Stimulated activated CD4-positive, alpha-beta T cell treated with anti-CD3 and anti-CD28 coated beads, Interleukin-2, amount 100 ng/mL, for 48 hours (primary cell): ENCODE measurements at places on chromosomes 3 and 15.

GRCh38 chr3:181915551-181915950 is 203.8 kb downstream of the SOX2 start:
- no peak for DNase-seq

DNA sequence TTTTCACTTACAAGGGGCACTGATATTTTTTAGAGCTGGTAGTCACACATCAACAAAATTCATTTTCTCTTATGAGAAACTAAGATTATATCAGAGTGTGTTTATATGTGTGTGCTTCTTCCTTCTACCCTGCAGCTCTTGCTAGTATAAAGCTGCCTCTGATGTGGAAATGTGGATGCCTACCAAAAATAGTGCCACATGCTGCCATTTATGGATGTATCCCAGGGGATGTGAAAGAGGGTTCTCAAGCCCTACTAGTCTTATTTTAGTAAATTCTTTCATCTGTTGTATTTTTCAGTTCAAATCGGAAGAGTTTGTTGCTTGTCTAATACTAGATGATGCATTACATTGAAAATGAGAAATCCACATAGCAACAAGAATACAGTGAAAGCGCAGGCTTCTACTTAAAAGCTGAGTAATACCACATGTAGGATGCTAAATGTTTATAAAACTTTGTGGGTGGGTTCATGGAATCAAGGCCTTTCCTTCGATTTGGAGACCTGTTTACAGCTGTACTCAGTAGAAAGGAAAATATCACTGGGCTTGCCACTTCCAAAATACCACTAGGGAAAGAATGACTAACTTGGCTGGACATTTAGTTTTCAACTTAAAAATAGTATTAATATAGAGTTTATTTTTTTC is 399.2 kb downstream of the EPHA3 start:
- DNase-seq, result no peak

DNA sequence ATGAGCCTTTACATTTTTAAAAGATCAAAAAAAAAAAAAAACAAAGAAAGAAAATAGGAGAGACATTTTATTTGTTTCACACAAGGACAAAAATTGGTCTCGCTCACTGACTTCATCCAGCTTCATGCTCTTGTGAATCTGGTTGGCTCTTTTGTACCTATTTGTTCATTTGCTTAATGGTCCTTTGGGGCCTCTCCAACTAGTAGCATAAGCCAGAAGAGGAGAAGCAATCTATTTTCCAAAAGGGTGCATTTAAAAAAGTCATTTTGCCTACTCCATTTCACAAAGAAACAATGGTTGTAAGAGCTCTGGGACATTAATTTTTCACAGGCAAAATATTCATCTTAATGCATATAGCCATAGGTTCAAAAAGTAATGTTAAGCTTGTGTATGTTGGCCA is 168.3 kb upstream of the ADAMTS9 start:
- no peak for DNase-seq

- DNase-seq, result no peak
Measured at GRCh38 chr3:185070491-185071286, 82.2 kb downstream of the C3orf70 start.

GRCh38 chr3:87996882-87997281 is 61.9 kb downstream of the CGGBP1 start:
- DNase-seq, result no peak

DNA sequence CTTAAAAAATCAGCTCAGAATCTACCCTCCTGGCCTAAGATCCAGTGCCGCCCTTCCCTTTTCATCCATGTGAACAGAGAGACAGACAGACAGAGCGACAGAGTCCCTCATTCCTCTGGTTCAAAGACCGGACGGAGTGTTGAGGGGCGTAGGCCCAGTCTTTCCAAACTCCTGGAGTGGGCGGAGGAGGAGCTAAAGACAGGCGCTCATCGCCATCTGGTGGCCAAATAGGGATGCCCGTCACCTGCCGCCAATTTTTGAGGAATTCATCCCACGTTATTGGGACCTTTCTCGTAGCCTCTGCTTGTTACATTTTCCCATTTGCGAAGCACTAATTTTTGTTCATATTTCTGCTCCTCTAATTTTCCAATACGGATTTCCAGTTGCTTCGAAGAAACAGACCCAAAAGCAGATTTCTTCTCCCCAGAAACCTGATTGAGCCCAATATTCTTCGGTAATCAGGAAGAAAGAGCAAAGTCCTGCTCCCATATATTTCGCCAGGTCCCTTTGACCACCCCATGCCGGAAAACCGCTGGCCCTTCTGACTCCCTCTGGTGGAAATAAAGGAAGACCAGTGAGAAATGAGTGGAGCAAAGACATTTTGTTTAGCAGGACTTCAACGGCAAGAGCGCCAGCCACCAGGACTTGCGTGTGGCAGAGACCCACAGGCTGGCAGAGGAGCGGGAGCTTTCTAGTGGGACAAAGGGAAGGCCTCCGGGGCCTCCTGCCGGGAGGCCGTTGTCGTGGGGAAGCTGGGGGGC is 88.0 kb downstream of the LRRK1 start:
- peak; percentile 66 for DNase-seq

DNA sequence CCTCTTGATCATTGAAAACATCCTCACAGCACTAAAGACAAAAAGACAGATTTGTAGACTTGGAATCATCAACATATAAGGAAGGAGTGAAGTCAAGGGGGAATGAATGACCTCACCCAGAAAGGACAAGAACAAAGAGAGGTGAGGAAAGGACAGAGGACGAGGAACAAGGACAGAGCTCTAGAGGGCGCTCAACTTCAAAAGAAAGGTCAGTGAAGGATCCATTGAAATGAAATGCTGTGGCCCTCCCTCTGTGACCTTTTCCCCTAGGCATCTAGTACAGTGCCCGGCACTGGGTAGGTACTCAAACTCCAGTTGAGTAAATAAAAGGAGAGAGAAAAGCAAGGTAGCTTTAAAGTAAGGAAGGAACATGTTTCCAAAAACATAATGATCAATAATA is 2.6 kb downstream of the ATP8B4 start:
- DNase-seq, result no peak

DNA sequence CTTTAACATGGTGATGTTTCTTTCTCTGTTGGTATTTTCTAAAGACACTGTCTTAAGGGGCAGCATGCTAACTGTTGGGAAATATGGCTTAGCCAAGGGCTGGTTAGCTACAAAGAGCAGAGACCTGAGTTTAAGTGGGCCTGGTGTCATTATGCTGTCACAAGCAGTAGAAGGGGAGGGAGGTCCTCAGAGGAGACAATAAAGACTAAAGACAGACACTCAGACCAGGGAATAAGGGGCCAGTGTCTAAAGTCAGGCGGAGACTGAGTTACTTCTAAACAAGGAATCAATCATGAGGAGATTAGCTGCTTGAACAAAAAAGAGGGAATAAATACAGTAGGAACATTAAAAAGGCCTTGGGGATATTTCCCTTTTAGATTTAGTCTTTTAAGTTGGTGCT is 142.7 kb upstream of the DPPA4 start:
- DNase-seq, result no peak

DNA sequence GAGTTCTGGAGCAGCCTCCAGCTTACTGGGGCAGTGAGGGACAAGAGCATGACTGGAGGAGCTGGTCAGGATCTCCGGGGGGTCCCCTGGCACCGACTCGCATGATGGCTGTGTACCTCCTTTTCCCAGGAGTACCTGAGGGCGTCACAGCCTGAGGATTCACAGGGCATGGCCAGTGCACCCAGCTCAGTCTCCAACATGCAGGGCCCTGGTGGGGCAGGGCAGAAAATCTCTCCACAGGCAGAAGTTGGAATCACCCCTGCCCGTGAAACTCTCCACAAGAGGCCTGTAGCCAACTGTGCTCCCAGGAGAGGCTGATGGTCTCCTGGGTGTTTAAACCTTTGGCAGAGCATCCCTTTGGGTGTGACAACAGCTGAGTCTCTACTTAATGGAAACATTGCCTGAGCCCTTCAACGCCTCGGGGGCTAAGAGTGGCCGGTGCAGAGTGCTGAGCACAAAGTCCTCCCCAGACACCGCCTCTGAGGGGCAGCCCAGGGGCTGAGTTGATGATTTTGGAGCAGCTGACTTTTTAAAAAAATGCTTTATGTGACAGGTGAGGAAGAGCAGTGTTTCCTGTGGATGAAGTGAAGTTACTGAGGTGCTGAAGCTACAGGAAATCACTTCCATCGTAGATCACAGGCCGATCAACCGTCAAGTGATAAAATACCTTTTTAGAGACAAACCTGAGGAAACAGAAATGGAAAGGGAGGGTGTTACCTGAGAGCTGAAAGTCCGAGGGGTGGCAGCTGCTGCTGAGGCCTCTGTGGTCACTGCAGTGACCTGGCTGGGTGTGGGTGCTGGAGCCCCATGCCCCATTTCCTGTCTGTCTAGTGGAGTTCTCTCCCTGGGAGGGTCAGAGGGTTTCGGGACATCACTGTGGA is 21.9 kb upstream of the CXCR6 start:
- no peak for DNase-seq

GRCh38 chr3:57397175-57398026 is 104.9 kb upstream of the ASB14 start:
- DNase-seq, result peak; percentile 45

GRCh38 chr15:36415643-36416042 is 163.8 kb upstream of the CDIN1 start:
- no peak for DNase-seq

DNA sequence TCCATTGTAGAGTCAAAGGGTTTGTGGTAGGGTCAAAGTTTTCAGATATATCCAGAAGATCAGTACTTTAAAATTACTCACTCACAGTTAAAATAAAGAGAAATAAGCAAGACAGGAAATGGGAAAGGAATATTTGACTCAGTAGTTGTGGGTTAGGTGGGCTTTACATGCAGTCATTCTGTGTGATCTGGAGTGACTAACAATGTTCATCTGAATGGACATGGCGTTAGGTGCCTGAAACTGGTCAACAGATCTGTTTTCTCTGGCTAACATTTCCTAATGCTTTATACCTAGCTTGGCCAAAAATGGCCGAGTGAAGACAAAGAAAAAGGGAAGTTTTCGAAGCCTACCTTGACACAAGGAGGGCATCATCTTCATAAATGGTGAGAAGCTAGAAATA is 133.4 kb upstream of the SATB1 start:
- no peak for DNase-seq

DNA sequence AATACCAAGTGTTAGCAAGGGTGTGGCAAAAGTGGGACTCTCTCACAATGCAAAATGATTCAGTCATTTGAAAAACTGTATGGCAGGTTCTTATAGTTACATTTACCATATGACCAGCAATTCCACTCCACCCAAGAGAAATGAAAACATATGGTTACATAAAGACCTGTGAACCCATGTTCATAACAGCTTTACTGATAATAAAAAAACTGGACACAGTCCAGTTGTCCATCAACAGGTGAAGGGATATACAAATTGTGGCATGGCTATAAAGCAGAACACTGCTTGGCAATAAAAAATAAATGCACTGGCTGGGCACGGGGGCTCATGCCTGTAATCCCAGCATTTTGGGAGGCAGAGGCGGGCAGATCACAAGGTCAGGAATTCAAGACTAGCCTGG is 30.8 kb downstream of the RAD18 start:
- DNase-seq, result no peak

DNA sequence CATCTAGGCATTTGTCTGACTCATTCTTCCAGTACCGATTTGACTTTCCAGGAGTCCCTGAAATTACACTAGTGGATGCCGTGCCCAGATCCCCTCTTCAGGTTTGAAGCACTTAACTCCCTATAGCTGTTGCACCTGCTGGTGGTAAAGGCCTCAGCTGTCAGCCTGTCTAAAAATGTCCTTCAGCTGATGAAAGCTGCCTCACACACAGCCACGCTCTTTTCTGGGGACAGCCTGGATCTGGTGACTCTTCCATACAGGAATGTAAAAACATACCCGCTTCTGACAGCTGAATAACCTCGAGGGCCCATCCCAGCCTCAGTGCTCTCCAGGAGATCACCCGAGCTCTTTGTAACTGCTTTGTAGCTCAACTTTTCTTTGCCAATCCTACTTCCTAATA is 534.1 kb upstream of the GRM7 start:
- DNase-seq, result no peak

GRCh38 chr3:135688003-135688402 is 277.5 kb upstream of the PPP2R3A start:
- no peak for DNase-seq

DNA sequence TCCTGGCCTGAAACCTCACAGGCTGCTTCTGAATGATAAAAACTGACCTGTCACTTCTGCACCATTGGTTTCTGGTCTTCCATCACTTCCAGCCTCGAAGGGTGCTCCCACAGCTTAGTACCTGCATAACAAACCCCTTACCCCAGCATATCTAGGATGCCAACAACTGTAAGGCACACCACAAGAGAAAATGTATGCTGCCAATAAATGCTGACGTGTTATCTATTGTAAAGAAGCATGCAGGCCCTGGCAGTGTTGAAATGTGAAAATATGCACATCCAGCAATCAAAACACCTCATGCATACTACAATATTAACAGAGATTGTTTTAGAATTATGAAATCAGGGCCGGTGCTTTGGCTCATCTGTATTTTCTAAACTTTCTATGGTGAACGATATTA is 242.0 kb upstream of the NSMCE3 start:
- DNase-seq, result no peak

GRCh38 chr3:115859002-115859807 is 235.9 kb downstream of the GAP43 start:
- no peak for DNase-seq

DNA sequence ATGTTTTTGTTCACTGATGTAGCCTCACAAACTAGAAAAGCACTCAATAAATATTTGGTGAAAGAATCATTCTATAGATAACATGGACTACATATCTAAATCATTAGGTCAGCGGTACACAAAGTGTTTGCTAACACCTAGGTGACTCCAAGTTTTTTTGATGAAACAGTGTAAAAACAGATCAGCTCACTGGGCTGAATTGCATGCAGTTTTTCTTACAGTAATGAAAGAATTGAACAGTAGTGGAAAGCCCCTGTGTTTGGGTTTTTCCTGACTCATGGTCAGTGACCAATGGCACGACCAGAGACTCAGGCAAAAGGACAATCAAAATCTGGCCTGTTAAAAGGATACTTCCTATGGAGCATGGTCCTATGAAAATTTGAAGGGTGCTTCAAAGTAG is 384.3 kb upstream of the EPHA6 start:
- no peak for DNase-seq

GRCh38 chr3:45140141-45140769 is 5.9 kb downstream of the CDCP1 start:
- DNase-seq, result no peak

GRCh38 chr3:173889596-173889995 is 492.1 kb downstream of the NLGN1 start:
- DNase-seq, result no peak

DNA sequence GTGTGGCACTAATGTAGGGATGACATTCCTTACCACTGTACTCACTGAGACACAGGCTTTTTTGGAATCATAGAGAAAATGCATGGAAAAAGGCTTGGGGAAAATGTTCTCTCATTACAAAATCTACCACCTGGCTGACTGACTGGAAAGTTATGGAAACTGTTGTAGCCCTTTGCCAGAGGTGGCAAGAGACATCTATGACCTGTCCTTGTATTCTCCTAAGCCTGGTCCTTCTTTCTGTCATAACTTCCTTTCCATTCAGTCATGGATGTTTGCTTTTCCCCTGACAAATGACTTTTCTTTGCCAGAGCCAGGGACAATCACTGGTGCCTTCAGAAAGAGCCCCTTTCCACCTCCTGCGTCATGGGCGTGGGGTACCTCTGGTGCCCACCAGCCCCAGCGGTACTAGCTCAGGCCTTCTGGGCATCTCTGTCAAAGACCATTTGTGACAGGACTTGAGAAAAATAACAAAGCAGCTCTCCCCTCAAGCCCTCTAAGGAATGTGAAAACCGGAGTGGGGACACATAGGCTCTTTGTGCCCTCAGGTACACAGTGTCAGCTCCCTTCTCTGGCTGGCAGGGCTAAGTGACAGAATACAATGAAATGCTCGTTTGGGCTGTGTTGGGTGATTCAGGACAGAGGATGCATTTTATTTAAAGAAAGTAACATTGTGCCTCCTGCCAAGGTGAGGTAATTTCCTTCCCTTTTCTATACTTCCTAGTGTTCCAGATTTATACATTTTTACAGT is 381.1 kb upstream of the RASGRP1 start:
- DNase-seq, result no peak
